Stimulated activated naive CD4-positive, alpha-beta T cell (primary cell): ENCODE measurements at places on chromosomes 1 and 21.

GRCh38 chr1:64320922-64321614 is 117.6 kb downstream of the UBE2U start:
- no peak for DNase-seq

DNA sequence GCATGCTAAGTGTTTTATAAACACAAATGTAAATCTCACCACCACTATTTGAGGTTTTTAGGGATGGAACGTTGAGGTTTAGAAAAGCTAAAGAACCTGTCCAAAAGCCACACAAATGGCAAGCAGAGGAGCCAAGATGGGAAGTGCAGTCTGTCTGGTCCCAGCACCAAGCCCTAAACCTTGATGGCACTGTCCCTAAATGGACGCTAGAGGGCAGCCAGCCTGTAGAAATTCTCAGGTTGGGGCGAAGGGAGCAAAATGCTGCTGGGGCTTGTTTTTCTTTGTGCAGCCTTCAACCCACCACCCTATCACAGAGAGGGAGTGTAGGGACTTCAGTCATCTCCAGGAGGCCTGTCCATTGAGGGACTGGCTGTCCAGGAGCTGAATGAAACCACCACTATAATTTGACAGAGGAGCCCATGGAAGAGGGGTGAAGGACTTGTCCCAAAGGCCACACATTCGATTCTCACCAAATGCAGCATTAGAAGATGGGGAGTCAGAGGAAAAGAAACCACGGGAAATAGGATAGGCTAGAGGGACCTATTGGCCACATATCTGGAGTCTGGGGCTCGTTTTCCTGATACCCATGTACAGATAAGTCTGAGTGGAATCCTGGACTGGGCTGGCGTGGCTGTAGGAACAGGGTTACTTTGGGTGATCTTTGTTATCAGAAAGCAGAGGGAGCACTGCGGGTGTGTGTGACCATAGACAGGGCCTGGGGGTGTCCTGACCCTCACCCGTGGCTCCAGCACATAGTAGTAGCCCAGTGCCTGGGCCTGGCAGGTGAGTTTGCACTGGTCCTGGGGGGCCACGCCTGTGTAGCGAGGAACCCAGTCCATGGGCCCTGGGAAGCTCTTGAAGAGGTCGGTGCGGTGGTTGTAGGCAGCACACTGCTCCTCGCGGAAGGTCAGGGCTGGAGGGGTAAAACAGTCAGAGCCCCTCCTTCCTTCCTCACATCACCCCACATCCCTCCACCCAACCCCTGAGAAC is 6.1 kb downstream of the ADAMTS4 start:
- DNase-seq = peak; percentile 81

DNA sequence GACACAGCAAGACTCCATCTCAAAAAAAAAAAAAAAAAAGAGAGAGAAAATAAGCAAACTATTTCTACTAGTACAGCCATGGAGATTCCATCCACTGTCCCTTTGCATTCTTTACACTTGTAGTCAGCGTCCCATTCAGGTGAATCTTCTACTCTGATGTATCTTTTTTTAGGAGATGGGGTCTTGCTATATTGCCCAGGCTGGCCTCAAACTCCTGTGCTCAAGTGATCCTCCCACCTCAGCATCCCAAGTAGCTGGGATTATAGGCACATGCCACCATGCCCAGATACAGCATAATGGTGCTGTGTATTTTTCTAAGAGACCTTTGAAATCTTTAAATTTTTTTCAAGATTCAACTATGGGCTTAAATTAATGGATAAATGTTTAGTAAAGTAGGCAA is 8.1 kb upstream of the CENPL start:
- DNase-seq = no peak

DNA sequence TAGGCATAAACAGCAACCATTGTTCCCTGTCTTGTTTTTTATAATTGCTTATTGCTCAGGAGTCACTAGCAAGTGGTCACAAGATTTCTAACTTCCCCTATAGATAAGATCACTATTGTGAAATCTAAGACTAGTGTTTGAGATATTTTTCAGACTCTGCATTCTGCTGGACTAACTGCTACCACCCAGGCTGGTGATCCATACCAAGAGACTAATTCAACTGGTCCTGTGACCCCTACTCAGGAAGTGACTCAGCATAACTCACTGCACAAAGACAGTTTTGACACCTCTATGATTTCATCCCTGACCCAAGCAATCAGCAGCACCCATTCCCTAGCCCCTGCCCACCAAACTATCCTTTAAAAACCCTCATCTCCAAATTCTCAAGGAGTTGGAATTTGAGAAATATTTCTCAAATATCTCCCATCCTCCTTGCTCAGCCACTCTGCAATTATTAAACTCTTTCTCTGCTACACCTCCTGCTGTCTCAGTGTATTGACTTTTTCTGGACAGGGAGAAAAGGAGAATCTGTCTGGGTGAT is 52.7 kb downstream of the TRIM33 start:
- DNase-seq = no peak

- DNase-seq = no peak
Measured at GRCh38 chr1:53636621-53637171, 102.3 kb downstream of the GLIS1 start.

- no peak for DNase-seq
Measured at GRCh38 chr1:216186816-216187215, 236.4 kb downstream of the USH2A start.
